ENCODE measurements at places on chromosomes 3 and 15.

DNA sequence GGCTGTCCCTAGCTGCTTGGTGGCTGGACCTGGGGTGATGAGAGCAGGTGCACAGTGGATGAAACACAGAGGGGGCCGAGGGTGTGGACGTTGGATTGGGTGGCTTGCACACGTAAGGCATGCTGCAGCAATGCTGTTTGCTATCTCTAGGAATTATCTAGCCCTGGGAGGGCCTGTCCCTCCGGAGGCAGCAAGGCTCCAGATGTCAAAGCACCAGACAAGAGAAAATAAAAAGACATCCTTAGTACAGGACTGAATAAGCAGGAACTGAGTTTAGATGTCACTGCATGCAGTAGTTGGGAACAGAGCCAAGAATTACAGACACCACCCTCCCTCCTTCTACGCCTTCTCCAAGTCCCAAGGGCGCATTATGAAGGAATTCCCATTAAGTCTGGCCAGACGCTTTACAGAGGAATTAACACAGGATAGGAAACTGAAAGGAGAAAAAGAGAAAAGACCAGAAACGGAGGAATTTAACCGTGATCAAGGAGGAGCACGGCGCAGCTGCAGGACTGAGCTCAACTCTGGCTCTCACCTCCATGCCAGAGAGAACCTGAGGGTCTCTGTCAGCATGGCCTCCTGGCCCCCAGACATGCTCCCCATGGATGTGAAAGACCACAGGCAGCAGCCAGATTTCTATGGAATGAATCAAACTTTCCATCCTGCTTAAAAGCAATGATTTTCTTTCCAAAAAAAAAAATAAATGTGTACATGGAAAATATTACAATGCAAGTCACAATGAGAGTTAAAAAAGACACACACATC, 13.8 kb downstream of the ATP10A start:
- DNase-seq: no peak

DNA sequence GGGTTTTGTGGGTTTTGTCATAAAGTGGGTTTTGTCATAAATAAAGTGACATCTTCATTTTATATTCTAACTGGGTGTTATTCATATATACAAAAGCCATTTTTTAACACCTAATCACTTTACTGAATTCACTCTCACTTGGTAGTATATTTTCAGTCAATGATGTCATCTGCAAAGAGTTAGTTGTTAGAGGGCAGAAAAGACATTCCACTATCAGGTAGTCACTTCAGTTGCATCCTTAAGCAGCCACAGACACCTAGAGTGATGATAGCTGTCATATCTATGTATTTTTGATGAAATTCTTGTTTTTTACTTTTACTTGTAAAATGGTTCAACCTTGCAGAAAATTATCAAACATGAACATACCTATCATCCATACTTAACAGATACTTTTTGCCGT, 89.0 kb downstream of the DHX36 start:
- no peak for DNase-seq

DNA sequence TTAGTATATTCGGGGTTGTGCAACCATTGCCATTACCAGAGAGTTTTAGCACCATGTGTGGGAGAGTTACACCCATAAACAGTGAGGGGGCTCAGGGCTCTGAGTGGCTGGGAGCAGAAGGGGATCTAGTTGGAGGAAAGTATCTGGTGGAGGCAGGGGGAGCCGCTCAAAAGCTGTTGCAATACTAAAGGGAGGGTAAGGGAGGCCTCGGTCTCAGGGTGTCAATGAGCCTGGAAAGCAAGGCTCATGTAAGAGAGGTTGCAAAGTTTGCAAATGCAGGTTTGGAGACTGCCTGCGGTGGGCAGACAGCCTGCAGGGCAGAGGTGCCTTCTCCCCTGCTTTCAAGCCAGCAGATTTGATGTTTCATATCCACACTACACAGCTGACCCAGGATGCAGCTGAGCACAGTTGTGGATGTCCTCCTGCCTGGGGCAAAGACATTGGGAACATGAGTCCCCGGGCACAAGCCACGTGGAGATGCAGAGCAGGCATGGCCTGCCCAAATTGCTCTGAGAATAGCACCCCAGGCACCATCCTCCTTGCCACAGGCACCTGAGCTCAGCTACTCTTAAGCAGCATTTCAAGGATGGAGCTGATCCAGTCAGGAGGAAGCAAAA, 181.4 kb downstream of the TLE3 start:
- no peak for DNase-seq

GRCh38 chr15:89215627-89216026, 5.8 kb downstream of the RLBP1 start:
- DNase-seq: no peak

- DNase-seq: no peak
Measured at GRCh38 chr15:36936613-36937012, 163.7 kb downstream of the MEIS2 start.

DNA sequence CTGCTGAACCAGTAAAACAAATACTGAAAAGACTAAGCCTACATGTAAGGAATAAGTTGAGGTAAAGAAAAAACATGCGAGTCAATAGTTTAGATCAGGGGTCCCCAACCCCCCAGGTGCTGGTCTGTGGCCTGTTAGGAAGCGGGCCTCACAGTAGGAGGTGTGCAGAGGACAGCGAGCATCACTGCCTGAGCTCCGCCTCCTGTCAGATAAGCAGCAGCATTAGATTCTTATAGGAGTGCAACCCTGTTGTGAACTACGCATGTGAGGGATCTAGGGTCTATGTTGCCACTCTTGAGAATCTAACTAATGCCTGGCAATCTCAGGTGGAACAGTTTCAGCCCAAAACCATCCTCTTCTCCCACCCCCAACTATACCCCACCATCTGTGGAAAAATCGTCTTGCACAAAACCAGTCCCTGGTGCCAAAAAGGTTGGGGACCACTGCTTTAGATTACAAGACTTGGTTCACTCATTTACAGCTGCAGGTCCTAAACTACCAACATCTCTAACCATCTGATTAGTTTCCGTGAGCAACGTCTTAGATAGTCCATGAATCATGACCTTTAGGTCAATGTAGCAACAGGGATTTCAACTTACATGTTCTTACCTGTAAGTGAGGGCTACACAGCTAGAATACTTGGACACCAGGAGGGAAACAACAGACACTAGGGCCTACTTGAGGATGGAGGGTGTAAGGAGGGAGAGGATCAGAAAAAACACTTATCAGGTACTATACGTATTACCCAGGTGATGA, 66.7 kb downstream of the TRANK1 start:
- no peak for DNase-seq

DNA sequence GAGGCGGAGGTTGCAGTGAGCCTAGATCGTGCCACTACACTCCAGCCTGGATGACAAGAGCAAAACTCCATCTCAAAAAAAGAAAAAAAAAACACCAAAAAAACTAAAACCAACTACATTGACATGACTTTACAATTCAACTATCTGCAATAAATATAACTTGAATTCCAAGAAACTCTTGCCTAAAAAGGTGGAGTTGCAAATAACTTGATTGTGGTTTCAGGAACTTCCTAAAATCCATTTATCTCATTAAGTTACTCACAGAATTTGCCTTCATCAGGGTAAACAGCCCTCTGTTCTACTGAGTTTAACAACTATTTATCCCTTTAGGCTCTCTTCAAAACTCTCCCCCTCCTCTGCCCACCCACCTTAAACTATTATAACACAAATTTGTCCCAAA, 2.7 kb upstream of the MAPK6 start:
- no peak for DNase-seq

DNA sequence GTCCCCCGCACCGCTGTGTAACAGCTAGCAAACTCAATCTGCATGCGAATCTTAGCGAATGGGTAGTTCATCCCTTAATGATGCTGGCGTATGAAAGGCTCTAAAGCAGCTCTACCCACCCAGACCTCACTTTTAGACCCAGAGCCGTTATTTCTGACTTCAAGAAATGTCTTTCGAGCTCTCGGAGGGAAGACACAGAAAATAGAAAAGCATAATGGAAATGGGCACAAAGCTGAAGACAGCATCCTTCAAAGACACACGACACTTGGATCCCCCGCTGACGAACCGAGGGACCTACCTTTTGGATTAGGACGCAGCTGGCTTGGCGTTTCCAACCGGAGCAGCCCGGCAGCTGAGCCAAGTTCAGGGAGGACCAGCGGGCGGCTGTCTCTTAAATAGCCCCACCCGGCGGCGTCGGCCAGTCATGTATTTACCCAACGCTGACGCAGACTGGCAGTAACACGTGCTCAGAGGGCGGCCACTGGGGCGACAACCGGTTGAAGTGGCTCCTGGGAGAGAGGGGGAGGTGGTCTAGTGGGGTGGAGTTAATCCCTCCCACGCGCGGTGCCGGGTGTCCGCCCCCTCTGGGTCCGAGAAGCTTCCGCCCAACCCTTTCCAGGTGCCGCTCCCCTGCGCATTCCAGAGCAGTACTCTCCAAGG, 1.5 kb downstream of the CCK start:
- DNase-seq: no peak

DNA sequence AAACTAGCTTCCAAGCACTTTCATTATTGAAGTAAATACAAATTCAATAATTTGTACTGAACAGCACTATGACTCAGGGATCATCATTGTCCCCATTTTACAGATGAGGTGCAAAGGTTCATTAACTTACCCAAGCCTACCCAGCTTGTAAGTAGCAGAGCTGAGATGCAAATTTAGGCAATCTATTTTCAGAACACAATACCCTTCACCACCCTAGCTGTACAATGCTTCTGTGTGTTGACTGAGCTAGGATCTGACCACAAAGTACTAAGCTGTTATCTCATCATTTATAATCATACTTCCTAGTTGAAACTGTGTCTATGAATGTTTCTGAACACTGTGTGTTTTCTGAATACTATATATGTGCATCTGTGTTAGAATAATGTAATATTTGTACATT, 3.2 kb upstream of the ILDR1 start:
- DNase-seq: no peak

- no peak for DNase-seq
Measured at GRCh38 chr3:53216723-53217122, 39.1 kb downstream of the TKT start.

All from CD4-positive, alpha-beta T cell treated with Interleukin-10 for 1 hour (primary cell).